ENCODE measurements at places on chromosomes 5 and 9.
A peak's percentile ranks its signal among the peaks of the same experiment; 100 is the strongest.

- DNase-seq: no peak
Observed at GRCh38 chr9:124813501-124814163, 36.7 kb downstream of the OLFML2A start.

- no peak for DNase-seq
Observed at GRCh38 chr5:152329207-152329606, 75.9 kb downstream of the NMUR2 start.

DNA sequence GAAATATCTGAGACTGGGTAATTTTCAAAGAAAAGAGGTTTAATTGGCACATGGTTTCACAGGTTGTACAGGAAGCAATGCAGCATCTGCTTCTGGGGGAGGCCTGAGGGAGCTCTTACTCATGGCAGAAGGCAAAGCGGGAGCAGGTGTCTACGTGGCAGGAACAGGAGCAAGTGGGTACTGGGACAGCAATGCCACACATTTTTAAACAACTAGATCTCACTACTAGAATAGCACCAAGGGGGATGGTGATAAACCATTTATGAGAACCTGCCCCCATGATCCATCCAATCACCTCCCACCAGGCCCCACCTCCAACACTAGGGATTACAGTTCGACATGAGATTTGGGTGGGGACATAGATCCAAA, 47.6 kb upstream of the HOMER1 start:
- DNase-seq: no peak

DNA sequence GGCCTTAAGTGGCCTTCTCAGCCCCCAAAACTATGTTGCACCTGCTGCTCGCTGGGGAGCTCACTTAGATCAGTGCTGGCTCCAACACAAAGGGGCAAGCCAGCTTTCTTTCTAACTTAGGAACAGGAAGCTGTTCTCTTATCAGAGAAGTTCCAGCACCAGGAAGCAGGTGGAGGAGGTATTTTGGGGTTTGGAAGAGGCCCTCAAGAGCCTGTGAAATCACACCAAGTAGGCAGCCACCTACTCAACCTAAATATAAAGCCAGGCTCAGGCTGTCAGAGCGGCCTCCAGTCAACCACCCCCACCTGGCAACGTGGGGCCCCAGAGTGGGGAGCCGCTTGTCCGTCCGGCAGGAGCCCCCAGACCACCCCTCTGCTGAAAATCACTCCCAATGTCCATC, 152.8 kb downstream of the OLFM1 start:
- no peak for DNase-seq

DNA sequence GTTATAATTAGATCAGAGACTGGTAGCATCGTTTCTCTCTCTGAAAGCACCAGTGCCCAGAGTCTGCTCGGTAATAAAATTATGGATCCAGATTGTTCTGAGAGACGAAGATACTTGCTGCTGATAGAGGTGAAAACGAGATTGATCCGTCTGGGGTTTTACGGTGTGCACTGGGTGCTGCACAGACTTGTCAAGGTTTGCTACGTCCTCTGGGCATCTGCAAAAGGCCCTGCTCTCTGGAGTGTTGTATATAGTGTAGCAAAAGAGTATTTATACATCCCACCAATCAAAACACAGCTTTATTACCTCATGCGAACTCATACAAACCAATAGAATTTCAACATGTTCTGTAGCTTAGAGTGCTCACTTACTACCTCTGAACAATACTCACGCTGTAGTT, 219.3 kb downstream of the PBX3 start:
- DNase-seq: no peak

- DNase-seq: no peak
Observed at GRCh38 chr5:176747670-176748072, 62.7 kb upstream of the UNC5A start.

GRCh38 chr5:124819201-124819600, 72.8 kb upstream of the ZNF608 start:
- no peak for DNase-seq

GRCh38 chr9:79301085-79301484, 270.7 kb upstream of the TLE4 start:
- DNase-seq: no peak

- DNase-seq: no peak
Observed at GRCh38 chr5:75707911-75708509, 9.2 kb downstream of the POC5 start.

- DNase-seq: no peak
Observed at GRCh38 chr9:28624771-28625170, 1051.5 kb upstream of the C9orf72 start.

- no peak for DNase-seq
Observed at GRCh38 chr5:17388717-17389116, 109.3 kb upstream of the TAF11L2 start.

- no peak for DNase-seq
Observed at GRCh38 chr5:170173227-170173626, 59.6 kb upstream of the C5orf58 start.

GRCh38 chr5:26894719-26895263, 143.6 kb downstream of the CDH9 start:
- DNase-seq: no peak

- no peak for DNase-seq
Observed at GRCh38 chr9:9124616-9125015, 1325.0 kb upstream of the DMAC1 start.

DNA sequence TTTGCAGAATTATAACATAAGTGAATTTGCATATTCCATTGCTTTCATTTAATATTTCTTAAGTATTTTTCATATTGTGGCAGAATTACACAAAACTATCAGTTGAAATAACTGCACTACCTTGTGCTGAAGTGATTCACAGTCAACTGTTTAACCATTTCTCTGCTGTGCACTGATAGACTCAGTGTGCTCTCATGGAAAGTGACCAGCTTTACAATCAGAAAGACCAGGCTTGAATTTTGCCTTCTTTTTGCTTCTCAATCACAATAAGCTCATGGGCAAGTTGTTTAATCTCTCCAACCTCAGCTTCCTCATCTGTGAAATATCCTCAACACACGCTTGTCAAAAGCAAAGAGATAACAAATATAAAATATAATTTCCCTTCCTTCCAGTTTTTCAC, 18.3 kb downstream of the CDK5RAP2 start:
- no peak for DNase-seq

DNA sequence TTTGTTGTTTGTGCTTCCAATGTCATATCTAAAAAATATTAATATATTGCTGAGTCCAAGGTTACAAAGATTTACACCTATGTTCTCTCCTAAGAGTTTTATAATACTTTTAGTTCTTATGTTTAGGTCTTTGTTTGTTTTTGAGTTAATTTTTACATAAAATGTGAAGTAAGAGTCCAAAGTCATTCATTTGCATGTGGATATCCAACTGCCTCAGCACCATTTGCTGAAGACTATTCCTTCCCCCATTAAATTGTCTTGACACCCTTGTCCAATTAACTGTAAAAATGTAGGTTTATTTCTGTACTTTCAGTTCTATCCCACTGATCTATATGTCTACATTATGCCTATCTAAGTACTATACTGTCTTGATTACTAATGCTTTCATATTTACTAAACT, 35.7 kb downstream of the TTC33 start:
- no peak for DNase-seq

GRCh38 chr5:3282841-3283240, 312.8 kb upstream of the IRX1 start:
- no peak for DNase-seq

DNA sequence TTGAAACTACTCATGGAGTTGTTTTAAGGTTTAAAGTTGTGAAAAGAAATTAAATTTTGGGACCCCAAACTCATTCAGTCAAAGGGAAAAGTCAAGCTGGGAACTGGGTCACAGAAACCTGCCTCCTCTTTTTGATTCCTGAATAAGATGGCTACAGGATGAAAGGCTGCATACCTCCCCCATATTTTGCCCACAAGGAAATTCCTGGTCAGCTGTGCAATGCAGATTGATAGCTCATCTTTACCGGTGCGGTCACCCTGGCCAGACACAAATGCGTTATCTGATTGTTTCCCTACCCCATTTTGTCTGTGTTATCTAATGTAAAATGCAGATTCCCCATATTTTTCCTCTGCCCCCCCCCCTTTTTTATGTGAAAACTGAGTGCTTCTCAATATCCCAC, 1.3 kb downstream of the HAVCR2 start:
- no peak for DNase-seq

GRCh38 chr5:107864793-107865192, 194.1 kb upstream of the EFNA5 start:
- no peak for DNase-seq

DNA sequence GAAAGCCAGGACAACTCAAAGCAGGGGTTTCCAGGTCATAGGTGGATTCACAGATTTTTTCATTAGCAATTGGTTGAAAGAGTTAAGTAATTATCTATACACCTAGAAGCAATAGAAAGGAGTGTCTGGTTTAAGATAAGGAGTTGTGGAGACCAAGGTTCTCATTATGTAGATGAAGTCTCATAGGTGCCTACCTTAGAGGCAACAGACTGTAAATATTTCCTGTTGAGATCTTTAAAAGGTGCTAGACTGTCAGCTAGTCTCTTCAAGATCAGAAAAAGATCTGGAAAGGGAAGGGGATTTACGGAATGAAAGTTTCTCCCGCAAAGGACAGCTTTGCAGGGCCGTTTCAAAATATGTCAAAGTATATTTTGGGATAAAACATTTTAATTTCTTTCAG, 603.4 kb downstream of the PTPRD start:
- no peak for DNase-seq

DNA sequence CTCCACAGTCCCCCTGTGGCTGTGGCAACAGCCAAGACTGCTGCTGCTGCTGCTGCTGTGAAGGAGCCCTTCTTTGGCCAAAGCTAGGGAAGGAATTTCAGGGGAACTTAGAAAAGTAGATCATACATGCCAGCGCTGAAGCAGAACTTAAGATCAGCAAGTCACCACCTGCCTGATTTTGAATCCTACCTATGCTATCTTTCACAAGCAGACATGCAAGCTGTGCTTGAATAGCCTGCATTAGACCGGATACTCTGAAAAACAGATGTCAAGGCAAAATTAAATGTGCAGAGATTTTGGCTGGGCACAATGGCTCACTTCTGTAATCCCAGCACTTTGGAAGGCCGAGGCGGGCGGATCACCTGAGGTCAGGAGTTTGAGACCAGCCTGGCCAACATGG, 99.3 kb upstream of the ZNF366 start:
- DNase-seq: no peak

DNA sequence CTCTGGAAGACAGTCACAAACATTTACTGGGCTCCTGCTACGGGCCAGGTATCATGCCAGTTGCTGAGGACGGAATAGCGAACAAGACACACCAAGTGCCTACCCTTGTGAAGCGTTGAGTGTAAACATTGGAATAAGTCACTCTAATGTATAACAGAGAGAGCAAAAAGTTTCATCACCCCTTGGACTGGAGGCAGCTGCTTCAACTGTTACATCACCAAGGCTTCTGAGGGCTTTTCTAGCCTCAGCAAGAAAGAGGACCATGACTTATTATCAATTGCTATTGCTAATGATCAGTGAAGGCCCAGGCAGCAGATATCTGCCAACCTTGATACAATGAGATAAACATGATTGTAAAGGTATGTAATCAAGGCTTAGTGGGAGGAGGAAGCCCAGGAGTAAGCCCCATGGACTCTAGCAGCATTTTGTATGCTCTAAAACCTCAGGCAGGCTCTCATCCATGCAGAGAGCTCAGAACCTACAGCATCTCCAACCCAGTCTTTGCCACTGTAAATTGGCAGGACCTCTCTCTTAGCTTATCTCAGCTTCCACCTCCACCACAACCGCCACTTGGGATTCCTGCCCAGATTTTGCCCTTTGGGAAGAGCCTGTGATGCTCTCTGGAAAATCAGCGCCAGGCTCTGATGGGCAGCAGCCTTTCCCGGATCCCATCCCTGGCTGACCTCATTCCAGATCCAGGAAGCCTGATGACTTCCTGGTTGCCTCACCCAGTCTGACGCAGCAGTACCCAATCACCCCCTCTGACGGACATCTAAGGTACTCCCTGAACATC, 54.5 kb downstream of the ADAM19 start:
- DNase-seq: no peak

DNA sequence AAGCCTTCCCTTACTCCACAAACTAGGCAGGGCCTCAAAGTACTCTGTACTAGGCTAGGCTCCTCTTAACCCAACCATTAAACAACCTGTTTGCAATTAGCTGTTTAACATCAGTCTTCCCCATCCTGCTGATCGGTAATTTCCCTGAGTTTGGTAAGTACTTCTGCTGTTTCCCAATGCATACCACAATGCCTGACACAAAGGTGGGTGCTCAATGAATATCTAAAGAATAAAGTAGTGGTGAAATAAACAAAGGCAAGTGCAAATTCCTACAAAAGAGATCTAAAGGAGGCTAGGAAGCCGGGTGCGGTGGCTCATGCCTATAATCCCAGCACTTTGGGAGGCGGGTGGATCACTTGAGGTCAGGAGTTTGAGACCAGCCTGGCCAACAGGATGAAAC, 25.0 kb downstream of the FBXW2 start:
- DNase-seq: no peak

DNA sequence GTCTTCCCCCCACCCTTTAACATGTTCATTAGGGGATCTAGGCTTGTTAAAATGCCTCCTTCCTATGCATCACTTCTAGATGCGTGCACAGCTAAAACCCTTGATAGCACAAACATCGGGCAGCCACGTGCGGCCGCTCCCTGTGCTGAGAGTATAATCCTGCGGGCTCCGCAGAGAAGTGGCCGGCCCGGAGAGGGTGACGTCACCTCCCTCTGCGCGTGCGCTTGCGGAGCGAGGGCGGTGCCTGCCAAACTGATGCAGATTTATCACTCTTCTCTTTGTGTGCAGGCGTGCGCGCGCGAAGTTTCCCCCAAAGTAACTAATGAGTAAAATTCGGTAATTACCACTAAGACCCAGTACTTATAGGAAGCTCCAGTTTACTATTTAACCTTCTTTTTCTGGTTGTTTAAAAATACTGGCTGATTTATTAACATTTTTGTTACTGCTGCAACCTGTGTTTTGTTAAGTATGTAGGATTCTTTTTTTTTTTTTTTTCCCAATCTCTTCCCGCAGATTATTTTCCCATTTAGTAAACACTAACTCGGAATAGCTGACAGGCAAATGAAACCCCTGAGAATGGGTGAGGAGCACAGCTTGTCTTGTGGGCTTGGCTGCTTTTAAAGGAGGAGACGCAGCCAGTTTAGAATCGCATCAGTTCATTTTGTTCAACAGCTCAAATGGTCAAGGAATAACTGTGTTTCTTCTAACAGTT, 121.6 kb downstream of the TRIO start:
- peak; percentile 94 for DNase-seq

Measured in NCI-H1092 (cell line).